ENCODE measurements at places on chromosomes 16 and 17. TPM values are rescaled to one million over a fixed set of nuclear protein-coding genes. Genes with fewer than 3 reads are reported as not detected.

GRCh38 chr16:80065541-80065940, 465.0 kb upstream of the MAF start:
- H3K4me1 ChIP-seq = no peaks in the 10 kb centered on the region
- no peaks in the 10 kb centered on the region for H3K27me3 ChIP-seq
- no peak overlapping the region for H3K27ac ChIP-seq
- no peak overlapping the region for H3K4me3 ChIP-seq
- DNase-seq = no peak
- no peaks in the 10 kb centered on the region for H3K36me3 ChIP-seq

The KIF2B gene
- total RNA-seq = not detected

The SDR42E2 gene
- total RNA-seq = not detected

The VMO1 gene
- 6.6 TPM for total RNA-seq

The CSH1 gene
- total RNA-seq = not detected

DNA sequence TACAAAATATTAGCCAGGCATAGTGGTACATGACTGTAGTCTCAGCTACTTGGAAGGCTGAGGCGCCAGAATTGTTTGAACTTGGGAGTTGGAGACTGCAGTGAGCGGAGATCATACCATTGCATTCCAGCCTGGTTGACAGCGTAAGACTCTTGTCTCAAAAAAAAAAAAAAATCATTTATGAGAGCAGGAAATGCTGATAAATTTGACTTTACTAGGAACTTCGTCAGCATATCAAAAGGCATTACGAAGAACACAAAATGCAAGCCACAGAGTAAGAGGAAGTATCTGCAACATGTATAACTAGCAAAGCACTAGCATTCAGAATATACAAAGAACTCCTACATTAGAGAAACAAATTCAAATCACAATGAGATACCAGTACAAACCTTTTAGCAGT, 279.3 kb downstream of the ZFHX3 start:
- H3K27ac ChIP-seq = no peak overlapping the region
- no peaks in the 10 kb centered on the region for H3K36me3 ChIP-seq
- DNase-seq = no peak
- H3K27me3 ChIP-seq = no peaks in the 10 kb centered on the region
- no peaks in the 10 kb centered on the region for H3K4me1 ChIP-seq

The PRDM7 gene
- total RNA-seq = not detected

GRCh38 chr16:52976539-52977167, 76.0 kb downstream of the CHD9NB start:
- no peaks in the 10 kb centered on the region for H3K4me1 ChIP-seq
- no peak overlapping the region for H3K27ac ChIP-seq
- H3K36me3 ChIP-seq = no peaks in the 10 kb centered on the region

The FAM222B gene
- 18.7 TPM for total RNA-seq

DNA sequence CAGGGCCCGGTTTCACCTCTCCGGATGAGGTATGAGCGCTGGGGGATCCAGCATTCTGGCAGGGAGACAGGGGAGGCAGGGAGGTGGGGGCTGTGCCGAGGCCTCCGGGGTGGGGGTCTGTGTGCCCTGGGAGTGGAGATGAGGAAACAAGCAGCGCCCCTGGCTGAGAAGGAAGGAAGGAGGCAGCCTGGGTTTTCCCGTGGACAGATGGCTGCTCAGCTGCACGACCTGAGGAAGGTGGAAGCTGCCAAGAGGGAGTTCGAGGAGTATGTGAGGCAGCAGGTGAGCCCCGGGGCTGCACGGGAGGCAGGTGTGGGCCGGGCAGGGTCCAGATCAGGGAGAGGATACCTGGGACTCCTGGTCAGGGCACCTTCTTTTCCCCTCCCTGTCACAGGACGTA, 4.3 kb downstream of the RNF112 start:
- DNase-seq = no peak
- no peaks in the 10 kb centered on the region for H3K36me3 ChIP-seq
- no peaks in the 10 kb centered on the region for H3K4me1 ChIP-seq
- no peak overlapping the region for H3K27ac ChIP-seq
- H3K27me3 ChIP-seq = no peaks in the 10 kb centered on the region
- H3K4me3 ChIP-seq = no peak overlapping the region

DNA sequence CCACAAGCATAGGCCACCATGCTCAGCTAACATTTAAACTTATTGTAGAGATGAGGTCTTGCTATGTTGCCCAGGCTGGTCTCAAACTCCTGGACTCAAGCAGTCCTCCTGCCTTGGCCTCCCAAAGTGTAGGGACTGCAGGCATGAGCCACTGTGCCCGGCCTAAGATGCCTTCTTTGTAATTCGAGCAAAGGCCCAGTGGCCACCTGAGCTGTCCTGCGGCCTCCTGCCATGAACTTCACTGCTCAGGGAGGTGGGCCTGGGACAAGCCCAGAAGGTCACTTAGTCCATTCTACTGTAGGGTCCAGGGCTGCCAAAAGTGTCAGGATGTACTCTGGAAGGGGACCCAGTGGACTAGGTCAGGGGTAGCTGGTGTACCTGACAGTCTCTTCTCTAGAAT, 30.5 kb downstream of the DHX38 start:
- no peaks in the 10 kb centered on the region for H3K27me3 ChIP-seq
- no peaks in the 10 kb centered on the region for H3K36me3 ChIP-seq
- H3K4me3 ChIP-seq = no peak overlapping the region
- no peak for DNase-seq

The CLDN9 gene
- total RNA-seq = not detected

DNA sequence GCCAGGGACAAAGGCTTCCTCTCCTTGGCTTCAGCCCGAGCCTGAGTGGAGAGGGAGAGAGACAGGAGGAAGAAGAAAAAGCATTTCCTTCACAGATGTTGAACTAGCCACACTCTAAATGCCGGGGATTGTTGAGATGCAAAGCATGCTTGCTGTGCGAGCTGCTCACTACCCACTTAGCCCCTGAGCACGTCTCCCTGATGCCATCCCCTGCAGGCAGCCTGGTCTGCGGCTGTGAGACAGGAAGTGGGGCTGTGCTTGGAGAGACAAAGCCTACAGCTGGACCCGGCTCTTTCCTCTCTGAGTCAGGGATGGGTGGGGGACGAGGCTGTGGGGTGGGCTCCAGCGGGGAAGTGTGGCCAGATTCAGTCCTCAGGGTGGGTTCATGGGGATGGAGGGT, 13.7 kb downstream of the WNT9B start:
- H3K4me3 ChIP-seq = no peak overlapping the region
- H3K36me3 ChIP-seq = no peaks in the 10 kb centered on the region
- H3K27me3 ChIP-seq = no peaks in the 10 kb centered on the region
- no peaks in the 10 kb centered on the region for H3K4me1 ChIP-seq

GRCh38 chr16:68533937-68534336, 5.2 kb upstream of the ZFP90 start:
- no peak for DNase-seq
- H3K27ac ChIP-seq = no peak overlapping the region
- no peak overlapping the region for H3K4me3 ChIP-seq
- no peaks in the 10 kb centered on the region for H3K36me3 ChIP-seq
- H3K27me3 ChIP-seq = no peaks in the 10 kb centered on the region
- no peaks in the 10 kb centered on the region for H3K4me1 ChIP-seq

DNA sequence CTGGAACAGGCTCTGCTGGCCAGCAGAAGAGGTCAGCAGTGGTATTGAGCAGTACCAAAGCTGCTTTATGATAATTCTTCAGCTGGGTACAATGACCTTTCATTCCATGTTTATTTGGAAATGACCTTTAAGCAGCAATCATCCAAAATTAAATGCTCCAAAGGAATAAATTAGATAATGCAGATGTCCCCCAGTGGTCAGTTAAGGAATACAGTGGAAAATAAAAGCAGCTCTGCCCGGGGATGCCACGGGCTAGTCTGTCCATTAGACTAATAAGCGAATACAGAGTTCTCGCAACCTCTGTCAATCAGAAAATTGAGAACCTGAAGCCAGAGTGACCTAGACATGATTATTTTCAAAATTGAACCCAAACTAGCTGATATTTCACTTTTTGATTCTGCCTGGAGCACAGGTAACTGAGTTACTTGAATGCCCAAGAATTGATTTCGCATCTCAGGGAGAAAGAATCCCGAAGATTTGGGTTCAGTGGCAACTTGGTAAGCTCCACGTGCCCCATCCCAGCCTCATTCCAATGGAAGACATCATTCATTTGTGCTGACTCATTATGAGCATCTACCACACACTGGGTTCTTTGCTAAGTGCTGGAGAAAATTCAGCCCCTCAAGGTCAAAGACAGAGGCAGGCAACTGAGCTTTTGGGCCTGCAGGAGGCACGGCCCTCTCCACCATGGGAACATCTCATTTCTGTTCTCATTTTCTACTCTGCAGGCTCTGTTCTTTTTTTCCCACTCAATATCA, 34.4 kb upstream of the SLC39A11 start:
- no peak overlapping the region for H3K27ac ChIP-seq
- no peak overlapping the region for H3K4me3 ChIP-seq
- no peak for DNase-seq
- H3K27me3 ChIP-seq = peaks cover 1% of the 10 kb centered on the region

GRCh38 chr17:73430848-73431247, 119.0 kb upstream of the CDC42EP4 start:
- peak; percentile 26 for DNase-seq
- H3K4me3 ChIP-seq = no peak overlapping the region
- H3K4me1 ChIP-seq = no peaks in the 10 kb centered on the region
- no peak overlapping the region for H3K27ac ChIP-seq

The SLC43A2 gene
- 11.1 TPM for total RNA-seq

The RHBDL1 gene
- total RNA-seq = 1.3 TPM

GRCh38 chr17:12599186-12599920, 66.3 kb upstream of the MYOCD start:
- peaks cover 2% of the 10 kb centered on the region for H3K4me1 ChIP-seq
- H3K4me3 ChIP-seq = no peak overlapping the region
- no peak overlapping the region for H3K27ac ChIP-seq
- no peaks in the 10 kb centered on the region for H3K27me3 ChIP-seq
- DNase-seq = no peak

DNA sequence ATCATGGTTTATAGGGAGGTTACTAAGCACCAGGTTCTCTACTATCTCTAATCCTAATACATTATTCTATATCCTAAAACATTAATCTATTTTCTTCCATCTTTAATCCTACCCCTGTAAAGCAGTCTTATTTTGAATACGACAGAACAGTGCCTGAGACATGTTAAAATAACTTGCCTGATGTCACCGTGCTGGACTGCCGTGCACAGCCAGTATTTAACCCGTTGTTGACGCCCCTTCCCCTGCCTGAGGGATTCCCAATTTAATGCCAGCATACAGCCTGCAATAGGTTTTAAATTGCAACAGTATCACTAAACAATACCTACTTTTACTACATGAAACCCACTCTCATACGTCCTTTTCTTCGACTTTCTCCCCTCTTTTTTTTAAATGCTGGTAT, 133.3 kb downstream of the PARN start:
- H3K4me1 ChIP-seq = peaks cover 4% of the 10 kb centered on the region
- H3K36me3 ChIP-seq = no peaks in the 10 kb centered on the region
- no peak overlapping the region for H3K27ac ChIP-seq
- no peak overlapping the region for H3K4me3 ChIP-seq
- no peak for DNase-seq

The FOXJ1 gene
- total RNA-seq = not detected

GRCh38 chr17:10756619-10757018, 26.8 kb upstream of the TMEM220 start:
- H3K27me3 ChIP-seq = no peaks in the 10 kb centered on the region
- H3K4me3 ChIP-seq = no peak overlapping the region
- H3K4me1 ChIP-seq = no peaks in the 10 kb centered on the region

The SLC16A3 gene
- total RNA-seq = 55.6 TPM

The MPV17L gene
- 5.6 TPM for total RNA-seq

- H3K4me3 ChIP-seq = no peak overlapping the region
- no peaks in the 10 kb centered on the region for H3K27me3 ChIP-seq
- H3K4me1 ChIP-seq = no peaks in the 10 kb centered on the region
- H3K36me3 ChIP-seq = no peaks in the 10 kb centered on the region
- H3K27ac ChIP-seq = no peak overlapping the region
These were observed 101.5 kb downstream of the MGAT5B start for GRCh38 chr17:76969598-76970172.

GRCh38 chr16:67846320-67847063, at the start of gene NUTF2:
Gene NUTF2, plus strand, starts transcription at chr16:67846933. Its CDS starts 18,198 bp downstream, at chr16:67865131.
- H3K4me3 ChIP-seq = peak within 1 kb of the TSS; percentile 76
- no peaks in the 10 kb centered on the region for H3K36me3 ChIP-seq
- peaks cover 5% of the 10 kb centered on the region for H3K4me1 ChIP-seq
- DNase-seq = peak; percentile 98
- peak within 1 kb of the TSS; percentile 97 for H3K27ac ChIP-seq

The INCA1 gene
- 1.2 TPM for total RNA-seq

DNA sequence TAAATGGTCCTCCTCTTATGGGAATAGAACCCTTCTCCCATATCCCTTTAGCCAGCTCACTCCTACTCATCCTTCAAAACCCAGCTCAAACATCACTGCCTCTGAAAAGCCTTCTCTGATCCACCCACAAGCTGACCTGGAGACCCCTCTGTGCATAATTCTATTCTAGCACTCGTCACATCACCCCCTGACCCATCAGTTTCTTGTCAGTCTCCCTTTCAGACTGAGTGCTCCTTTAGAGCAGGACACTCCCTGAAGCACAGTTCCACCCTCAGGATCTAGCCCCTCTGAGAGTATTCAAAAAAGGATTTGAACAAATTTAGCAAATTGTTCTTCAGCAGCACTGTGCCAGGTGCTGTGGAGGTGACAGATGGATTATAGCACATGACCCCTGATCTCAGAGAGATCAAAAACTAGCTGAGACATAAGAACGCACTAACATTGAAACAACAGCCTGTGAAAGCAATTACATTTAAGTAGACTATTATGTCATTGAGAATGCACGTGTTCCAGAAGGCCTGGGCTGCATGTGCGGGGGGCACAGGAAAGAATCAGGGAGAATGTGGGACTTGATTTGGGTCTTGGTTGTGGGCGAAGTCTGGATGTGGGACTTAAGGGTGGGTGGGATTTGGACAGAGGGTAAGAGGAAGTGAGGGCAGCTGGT, 43.5 kb downstream of the MRPS23 start:
- no peak overlapping the region for H3K27ac ChIP-seq
- no peak overlapping the region for H3K4me3 ChIP-seq
- H3K27me3 ChIP-seq = no peaks in the 10 kb centered on the region
- no peaks in the 10 kb centered on the region for H3K36me3 ChIP-seq
- no peak for DNase-seq

DNA sequence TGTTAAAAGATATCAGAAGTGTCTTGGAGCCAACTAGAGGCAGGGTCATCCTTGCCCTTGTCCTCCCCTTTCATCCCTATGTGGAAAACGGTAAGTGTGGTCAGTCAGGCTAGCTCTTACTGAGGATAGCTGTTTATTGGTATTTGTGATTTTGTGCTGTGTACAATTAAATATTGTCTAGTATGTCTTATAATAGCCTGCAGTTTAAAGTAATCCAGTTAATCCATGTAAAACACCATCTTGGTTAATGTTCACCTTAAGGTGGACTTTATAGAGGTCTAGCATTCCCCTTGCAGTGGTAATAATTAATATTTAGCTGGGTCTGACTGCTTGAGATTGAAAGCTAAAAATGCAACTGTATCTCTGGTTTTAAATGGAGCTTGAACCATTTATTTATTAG, 25.6 kb downstream of the METTL9 start:
- H3K27ac ChIP-seq = no peak overlapping the region
- peaks cover 4% of the 10 kb centered on the region for H3K36me3 ChIP-seq
- no peak overlapping the region for H3K4me3 ChIP-seq
- H3K27me3 ChIP-seq = no peaks in the 10 kb centered on the region
- H3K4me1 ChIP-seq = no peaks in the 10 kb centered on the region

GRCh38 chr16:9909072-9909825, 273.0 kb downstream of the GRIN2A start:
- no peaks in the 10 kb centered on the region for H3K4me1 ChIP-seq
- no peaks in the 10 kb centered on the region for H3K36me3 ChIP-seq
- H3K27me3 ChIP-seq = no peaks in the 10 kb centered on the region
- no peak overlapping the region for H3K4me3 ChIP-seq
- H3K27ac ChIP-seq = no peak overlapping the region
